ENCODE measurements at places on chromosomes 1 and 21. TPM values are rescaled to one million over a fixed set of nuclear protein-coding genes. Genes with fewer than 3 reads are reported as not detected.
A peak's percentile ranks its signal among the peaks of the same experiment; 100 is the strongest.

DNA sequence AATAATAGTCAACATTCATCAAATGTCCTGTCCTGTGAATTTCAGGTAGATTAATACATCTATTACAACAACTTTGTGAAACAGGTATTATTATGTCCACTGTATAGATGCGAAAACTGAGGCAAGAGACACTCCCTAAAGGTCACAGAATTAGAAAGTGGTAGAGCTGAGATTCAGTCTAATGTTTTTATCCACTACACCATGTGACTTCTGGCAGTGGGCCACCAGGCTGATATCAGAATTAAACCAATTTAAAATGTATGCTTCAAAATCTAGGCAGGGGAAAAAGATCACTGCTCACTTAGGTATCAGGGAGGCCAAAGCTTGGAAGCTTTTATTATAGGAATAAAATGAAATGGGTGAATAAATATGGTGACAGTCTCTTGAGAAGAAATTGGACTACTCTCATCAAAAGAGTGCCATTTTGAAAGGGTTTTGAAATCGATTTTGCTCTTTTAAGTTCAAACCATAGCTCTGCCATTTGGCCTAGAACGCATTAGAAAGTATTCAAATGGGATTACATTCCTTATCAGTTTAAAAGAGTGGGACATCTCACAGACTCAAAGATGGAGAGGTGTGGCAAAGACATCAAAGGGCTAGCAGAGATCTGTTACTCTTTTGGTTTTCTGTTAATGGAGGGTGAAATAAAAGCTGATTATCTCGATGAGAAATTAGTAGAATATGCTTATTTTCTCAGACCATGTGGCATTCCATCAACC lies 1.9 kb downstream of the DDAH1 start:
- H3K27me3 ChIP-seq, result no peaks in the 10 kb centered on the region
- no peak for DNase-seq
- H3K4me1 ChIP-seq, result peaks cover 6% of the 10 kb centered on the region
- no peaks in the 10 kb centered on the region for H3K36me3 ChIP-seq
- peak overlapping the region; percentile 85 for H3K4me3 ChIP-seq
- H3K27ac ChIP-seq, result no peak overlapping the region

DNA sequence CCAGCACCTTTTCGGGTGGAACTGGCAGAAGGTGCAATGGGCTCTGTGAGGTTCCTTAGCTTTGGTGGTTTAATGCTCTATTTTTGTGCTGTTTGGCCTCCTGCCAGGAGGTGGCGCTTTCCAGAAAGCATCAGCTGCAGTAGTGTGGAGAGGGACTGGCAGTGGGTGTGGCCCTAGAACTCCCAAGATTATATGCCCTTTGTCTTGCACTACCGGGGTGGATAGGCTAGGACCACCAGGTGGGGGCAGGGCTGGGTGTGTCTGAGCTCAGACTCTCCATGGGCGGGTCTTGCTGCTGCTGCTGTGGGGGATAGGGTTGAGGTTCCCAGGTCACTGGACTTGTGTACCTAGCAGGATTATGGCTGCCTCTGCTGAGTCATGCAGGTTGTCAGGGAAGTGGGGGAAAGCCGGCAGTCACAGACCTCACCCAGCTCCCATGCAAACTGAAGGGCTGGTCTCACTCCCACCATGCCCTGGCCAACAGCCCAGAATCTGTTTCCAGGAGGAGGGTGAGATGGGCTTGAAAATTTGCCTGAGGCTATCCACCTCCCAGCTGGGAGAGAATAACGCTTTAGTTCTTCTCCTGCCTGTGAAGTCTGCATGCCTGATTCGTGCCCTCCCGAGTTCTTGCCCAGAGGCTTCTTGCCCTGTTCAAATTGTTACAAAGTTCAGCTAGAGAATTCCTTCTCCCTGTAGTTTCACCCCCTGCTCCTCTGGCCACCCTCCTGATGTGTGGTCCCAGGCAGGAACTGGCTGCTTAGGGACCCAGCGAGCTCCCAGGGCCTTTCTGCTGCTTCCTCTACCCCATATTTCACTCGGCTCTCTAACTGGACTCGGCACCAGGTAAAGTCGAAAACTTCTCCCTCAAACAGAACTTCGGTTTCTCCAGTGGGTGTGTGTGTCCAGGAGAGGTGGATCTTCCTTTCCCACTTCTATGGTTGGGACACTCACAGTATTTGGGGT lies 76.5 kb upstream of the BTG3 start:
- H3K36me3 ChIP-seq, result no peaks in the 10 kb centered on the region
- H3K4me1 ChIP-seq, result no peaks in the 10 kb centered on the region
- H3K27ac ChIP-seq, result no peak overlapping the region
- H3K4me3 ChIP-seq, result no peak overlapping the region
- DNase-seq, result peak; percentile 10

GRCh38 chr1:37808369-37809319 lies 636 bp upstream of the YRDC start:
- no peaks in the 10 kb centered on the region for H3K27me3 ChIP-seq
- peak; percentile 87 for DNase-seq
- H3K4me1 ChIP-seq, result peaks cover 19% of the 10 kb centered on the region
- peak overlapping the region; percentile 88 for H3K4me3 ChIP-seq
- H3K27ac ChIP-seq, result peak overlapping the region; percentile 93

DNA sequence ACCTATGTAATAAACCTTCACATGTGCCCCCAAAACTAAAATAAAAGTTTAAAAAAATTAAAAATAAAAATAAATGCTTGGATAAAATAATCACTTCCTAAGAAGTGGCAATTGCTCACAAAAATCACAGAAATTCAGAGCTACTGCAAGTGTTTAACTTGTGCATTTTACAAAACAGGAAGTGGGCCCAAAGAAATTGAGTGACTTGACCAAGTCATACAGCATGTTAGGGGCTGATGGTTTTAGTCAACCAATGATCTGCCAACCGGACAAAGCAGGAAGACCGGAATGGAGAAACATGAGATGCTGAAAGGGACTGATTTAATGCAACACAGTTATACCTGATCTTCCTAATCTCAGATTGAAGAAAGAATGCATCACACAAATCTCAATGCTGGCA lies 96.5 kb downstream of the SMYD2 start:
- no peaks in the 10 kb centered on the region for H3K27me3 ChIP-seq
- no peak overlapping the region for H3K4me3 ChIP-seq
- no peak for DNase-seq

DNA sequence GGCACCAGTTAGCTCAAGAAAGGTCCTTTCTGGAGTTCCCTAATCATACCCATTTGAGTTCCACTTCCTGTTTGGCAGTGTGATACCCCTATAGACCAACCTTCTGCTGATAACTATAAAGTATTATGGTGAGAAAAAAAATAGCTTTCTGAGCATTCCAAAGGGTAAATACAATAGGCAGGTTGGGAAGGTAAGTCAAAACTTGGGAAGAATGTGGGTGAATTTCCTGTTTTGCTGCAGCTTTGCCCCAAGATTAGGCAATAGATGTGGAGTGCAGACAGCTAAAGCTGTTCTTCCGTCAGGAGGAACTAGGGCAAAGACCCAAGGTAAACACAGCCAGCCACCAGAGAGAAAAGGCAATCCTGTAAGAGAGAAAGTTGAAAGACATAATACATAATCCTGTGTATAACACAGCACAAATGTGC lies 49.9 kb upstream of the GUCA2A start:
- no peak overlapping the region for H3K4me3 ChIP-seq
- no peak overlapping the region for H3K27ac ChIP-seq
- no peaks in the 10 kb centered on the region for H3K27me3 ChIP-seq
- no peaks in the 10 kb centered on the region for H3K36me3 ChIP-seq
- no peak for DNase-seq

DNA sequence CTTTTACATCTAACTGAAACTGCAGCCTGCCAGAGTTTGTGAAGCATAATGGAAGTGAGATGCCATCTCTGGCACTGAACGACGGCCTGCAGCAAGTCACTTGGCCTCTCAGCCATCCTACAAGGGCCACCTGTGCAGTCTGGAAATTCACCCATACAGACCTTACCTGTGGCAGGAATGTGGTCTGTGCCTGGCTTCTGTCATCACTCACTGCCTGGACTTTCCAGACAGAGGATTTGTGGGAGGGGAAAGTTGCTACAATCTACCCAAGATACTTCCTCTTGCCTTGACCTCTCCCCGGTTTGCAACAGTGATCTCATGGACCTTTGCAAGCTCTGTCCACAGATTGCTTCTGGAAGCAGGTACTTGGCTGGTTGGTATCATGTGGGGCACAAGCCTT lies 58.4 kb upstream of the ATP1B1 start:
- no peaks in the 10 kb centered on the region for H3K36me3 ChIP-seq
- H3K27me3 ChIP-seq, result no peaks in the 10 kb centered on the region
- H3K27ac ChIP-seq, result no peak overlapping the region
- H3K4me1 ChIP-seq, result peaks cover 5% of the 10 kb centered on the region

DNA sequence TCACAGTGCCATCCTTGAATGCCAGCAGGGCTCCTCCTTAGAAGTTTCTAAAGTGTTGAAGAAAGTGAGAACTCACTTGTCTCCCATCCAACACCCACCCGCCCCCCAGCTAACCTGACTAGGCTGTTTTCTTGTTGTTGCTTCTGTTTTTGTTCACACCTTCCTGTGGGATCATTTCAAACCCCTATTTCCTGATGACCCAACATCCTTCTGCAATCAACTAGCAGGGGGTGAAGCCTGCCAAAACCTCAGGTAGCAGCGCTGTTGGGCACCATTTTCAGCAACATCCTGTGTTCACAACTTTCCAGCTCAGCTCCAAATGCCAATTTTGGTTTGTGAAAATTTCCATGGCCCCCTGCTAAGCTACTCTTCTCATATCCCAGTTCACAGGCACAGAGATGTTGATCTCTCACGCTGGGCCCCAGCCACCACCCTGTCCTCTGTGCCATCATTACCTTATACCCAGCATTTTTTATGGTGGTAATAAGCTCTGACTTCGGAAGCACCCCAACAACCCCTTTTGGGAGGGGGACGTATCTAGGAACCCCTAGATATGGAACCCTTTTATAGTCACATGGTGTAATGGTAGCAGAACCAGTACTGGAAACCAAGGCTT lies 41.4 kb downstream of the CDC7 start:
- no peak overlapping the region for H3K4me3 ChIP-seq
- DNase-seq, result no peak
- no peak overlapping the region for H3K27ac ChIP-seq
- H3K36me3 ChIP-seq, result no peaks in the 10 kb centered on the region
- H3K27me3 ChIP-seq, result no peaks in the 10 kb centered on the region

DNA sequence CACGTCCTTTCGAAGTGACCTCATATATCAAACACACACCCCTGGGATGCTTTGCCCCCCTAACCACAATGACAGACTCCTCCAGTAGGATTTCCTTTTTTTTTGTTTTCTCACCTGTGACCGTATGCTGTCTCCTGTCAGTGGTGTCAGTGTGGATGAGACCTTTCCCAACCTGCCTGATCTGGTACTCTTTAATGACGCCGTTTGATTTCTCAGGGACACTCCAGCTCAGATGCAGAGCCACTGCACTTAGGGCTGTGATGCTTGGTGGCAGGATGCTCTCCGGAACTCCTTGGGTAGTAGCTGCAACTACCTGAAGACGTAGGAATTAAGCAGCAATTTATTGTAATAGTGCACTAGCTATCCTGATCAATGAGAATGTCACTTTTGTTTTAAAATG lies 212.6 kb downstream of the KCTD3 start:
- H3K36me3 ChIP-seq, result no peaks in the 10 kb centered on the region
- H3K4me3 ChIP-seq, result no peak overlapping the region
- no peaks in the 10 kb centered on the region for H3K4me1 ChIP-seq
- H3K27ac ChIP-seq, result no peak overlapping the region
- no peaks in the 10 kb centered on the region for H3K27me3 ChIP-seq

DNA sequence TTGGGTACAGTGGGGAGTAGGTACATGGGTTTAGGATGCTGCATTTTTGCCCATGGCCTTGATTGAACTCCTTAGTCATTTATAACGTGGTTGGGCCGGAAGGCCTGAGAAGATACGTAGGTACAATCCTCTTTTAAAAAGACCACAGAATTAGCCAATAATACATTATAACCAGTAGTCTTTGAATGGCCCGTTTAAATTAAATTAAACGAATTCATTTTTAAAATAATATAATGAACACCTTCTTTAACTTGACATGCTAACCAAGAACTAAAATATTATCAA lies 20.1 kb upstream of the ADAR start:
- no peaks in the 10 kb centered on the region for H3K27me3 ChIP-seq
- H3K36me3 ChIP-seq, result no peaks in the 10 kb centered on the region
- peak overlapping the region; percentile 74 for H3K27ac ChIP-seq
- no peak for DNase-seq

- H3K27ac ChIP-seq, result peak overlapping the region; percentile 84
- no peak overlapping the region for H3K4me3 ChIP-seq
- no peaks in the 10 kb centered on the region for H3K27me3 ChIP-seq
- no peak for DNase-seq
These were observed 120.5 kb downstream of the UBR4 start for GRCh38 chr1:19089524-19089923.

DNA sequence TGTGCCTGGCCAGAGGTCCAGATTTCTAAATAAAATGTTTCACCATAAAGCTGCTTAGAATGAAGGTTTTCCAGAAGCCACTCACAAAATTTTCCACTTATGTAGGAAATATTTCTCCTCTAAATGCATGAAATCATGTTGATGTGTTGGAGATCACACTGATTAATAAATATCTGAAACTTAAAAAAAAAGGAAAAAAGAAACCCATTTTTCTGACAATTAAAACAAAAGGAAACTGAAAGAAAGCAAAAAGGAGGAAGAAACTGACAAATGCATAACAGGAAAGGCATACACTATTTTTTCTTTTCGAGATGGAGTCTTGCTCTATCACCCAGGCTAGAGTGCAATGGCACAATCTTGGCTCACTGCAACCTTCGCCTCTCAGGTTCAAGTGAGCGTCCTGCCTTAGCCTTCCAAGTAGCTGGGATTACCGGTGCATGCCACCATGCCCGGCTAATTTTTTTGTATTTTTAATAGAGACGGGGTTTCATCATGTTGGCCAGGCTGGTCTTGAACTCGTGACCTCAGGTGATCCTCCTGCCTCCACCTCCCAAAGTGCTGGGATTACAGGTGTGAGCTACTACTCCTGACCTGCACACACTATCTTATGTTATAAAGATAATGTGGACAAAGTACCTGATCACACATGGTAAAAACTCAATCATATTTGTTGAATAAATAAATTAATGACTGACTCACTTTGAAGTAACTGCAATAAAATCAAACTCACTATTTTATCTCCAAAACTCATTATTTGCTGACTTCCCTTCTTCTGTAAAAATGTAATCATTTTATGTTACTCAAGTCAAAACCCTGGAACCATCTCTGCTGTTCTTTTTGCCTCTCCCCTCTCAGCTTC lies 149.8 kb upstream of the NR5A2 start:
- DNase-seq, result no peak
- no peaks in the 10 kb centered on the region for H3K27me3 ChIP-seq
- no peaks in the 10 kb centered on the region for H3K4me1 ChIP-seq
- H3K27ac ChIP-seq, result no peak overlapping the region

GRCh38 chr1:109582021-109582420 lies 33.6 kb downstream of the GNAI3 start:
- H3K27ac ChIP-seq, result no peak overlapping the region
- no peak overlapping the region for H3K4me3 ChIP-seq
- no peak for DNase-seq
- H3K36me3 ChIP-seq, result peaks cover 88% of the 10 kb centered on the region
- no peaks in the 10 kb centered on the region for H3K27me3 ChIP-seq

SLC6A17 gene
- total RNA-seq, result 0.18 TPM

KCNT2 gene
- total RNA-seq, result 0.12 TPM

PRXL2B gene
- total RNA-seq, result 3.6 TPM
